ENCODE measurements at places on chromosomes 12 and 14.
A peak's percentile ranks its signal among the peaks of the same experiment; 100 is the strongest.

- DNase-seq = no peak
Observed at GRCh38 chr12:115882936-115883335, 394.6 kb downstream of the MED13L start.

DNA sequence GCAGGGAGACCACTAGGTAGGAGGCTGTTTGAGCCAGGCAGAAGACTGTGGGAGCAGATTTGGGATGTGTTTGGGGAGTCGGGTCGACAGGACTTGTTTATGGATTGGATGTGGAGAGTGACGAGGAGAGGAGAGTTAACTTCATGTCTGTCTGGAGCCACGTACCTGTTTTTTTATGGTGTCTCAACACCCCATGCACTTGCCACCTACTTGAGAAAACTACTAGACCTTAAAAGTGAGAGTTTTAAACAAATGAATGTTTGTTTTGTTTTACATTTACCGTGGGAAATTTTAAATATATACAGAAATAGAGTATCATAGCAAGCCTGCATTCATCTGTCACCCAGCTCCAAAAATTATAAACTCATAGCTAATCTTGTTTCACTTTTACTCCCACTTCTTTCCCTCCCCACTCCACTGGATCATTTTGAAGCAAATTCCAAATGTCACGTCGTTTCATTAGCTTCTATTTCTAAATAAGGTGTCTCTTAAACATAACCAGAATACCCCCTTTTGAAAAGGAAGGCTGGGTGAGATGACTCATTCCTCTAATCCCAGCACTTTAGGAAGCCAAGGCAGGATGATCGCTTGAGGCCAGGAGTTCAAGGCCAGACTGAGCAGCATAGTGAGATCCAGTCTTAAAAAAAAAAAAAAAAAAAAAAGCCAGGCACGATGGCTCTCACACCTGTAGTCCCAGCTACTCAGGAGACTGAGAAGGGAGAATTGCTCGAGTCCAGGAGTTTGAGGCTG is 136.2 kb downstream of the ANO6 start:
- no peak for DNase-seq

- DNase-seq = no peak
Observed at GRCh38 chr12:95996034-95996658, at the start of gene HAL. Gene HAL, minus strand, starts transcription at chr12:95996344. Its CDS starts 434 bp downstream, at chr12:95995910.

DNA sequence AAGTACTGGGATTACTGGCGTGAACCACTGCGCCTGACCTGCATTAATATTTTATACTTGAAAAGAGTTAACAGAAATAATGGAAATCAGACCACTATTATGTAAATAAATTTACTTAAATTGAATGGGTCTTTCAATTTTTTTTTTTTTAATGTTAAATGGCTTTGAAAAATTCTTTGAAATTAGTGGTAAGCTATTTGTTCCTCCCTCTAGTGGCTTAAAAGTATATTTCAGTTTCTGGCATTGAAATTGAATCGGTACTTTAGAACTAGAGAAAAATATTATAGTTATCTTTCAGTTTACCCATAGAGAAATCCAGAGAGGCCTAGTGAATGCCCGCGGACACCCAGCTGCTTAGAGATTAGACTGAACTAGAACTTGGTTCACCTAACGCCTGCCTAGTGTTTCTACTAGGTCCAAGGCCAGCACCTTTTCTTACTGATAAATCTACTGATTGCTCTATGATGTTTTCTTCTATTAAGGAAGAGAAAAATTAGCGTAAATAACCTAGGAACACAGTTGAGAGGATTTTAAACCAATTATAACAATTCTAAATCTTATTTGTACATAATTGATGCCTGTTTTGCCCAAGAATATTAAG is 106.5 kb downstream of the EML1 start:
- DNase-seq = no peak

DNA sequence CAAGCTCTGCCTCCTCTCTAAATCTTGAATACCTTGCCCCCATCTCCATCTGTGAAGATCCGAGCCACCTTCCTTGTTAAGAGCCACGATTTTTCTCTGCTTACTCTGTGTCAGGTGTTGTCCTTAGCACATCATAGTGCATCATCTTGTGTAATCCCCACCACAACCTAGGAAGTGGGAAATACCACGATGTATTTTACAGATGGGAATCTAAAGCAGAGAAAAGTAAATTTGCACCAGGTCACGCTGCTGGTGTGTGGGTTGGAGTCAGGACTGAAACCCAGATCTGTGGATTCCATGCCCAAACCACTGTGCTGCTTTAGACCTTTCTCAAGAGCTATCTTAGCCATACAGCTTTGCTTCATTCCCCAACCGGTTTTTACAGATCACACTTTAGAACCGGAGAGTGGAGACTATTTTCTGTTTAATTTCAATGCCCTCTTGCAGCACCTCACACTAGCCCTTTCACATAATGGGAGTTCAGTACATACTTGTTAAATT is 94.6 kb downstream of the PPM1A start:
- DNase-seq = no peak

DNA sequence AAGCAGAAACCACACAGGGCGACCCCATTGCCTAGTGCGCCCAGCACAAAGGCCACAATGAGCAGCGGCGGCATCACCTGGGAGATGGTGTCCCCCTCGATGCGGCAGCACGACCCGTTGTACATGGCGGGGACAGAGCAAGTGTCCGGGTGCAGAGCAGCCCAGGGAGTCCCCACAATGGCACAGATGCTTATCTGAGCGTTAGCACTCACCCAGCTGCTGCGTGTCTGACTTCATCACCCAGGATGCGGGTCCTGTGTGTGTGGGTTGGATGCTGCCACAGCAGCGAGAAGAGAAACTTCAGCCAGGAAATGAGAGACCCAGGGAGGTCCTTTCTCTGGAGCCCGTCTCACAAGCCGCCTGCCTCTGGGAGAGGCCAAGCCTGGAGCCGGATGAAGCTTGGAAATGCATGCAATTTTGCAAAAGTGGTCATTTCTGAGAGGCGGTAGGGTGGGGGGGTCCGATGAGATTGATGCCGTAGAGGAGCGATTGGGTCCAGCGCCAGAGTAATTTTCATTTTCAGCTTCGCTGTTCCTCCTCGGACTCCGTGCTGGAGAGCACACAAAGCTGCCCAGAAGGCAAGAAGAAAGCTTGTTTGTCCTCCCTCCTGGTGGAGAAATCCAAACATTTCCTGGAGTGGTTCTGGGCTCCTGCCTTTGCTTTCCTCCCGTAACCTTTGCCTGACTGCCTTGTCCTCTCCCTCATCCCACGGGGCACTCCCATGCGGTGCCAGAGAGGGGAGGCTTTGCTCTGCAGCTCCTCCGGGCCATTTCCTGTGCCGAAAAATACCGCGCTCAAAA is at the start of gene HCAR1:
HCAR1 (minus strand) TSS at position 630 of the 800 bp plus-strand sequence; CDS start at position 125, 505 bp downstream.
- DNase-seq = peak; percentile 34

DNA sequence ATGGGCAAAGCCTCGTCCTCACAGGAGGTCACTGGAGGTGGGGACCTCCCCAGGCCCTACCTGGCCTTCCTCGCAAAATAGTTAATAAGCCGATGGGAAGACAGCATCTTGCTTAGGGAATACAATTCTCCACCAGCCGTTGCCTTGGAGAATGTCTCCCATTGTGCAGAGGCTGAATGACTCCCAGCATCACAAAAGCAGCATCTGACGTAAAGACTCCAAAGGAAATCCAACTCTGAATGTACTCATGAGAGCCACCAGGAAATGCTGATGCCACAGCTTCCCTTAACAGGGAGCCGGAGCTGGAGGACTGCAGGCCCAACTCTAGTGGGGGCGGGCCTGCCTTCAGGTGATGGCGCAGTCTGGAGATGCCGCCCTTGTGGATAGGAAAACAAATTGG is 15.5 kb downstream of the CCDC63 start:
- DNase-seq = no peak

- no peak for DNase-seq
Observed at GRCh38 chr14:33675415-33676130, 275.3 kb downstream of the EGLN3 start.

DNA sequence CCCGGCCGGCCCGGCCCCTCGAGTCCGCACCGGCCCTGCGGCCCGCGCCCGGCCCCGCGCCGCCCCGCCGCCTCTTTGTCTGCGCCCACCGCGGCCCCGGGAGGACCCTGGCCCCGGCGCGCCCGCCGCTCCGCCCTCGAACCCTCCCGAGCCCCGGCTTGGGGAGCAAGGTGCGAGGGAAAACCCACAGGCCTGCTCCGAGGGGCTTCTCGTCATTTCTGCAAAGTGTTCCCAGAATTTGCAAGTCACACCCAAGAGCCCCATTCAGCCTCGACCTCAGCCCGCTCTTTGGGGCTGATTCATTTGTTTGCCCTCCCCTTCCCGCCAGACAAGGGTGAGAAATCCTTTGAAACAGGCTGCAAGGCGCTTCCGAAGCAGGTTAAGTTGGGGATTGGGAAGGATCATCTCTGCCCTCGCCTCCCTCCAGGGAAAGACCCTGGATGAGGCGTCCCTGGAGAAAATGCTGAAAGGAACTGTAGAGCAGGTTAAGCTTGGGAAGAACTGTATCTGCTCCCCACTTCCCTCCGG is 325 bp upstream of the CLIP1 start:
- DNase-seq = peak; percentile 27

- DNase-seq = no peak
Observed at GRCh38 chr12:25573346-25573745, 20.3 kb upstream of the LMNTD1 start.

GRCh38 chr12:94126067-94126466 is 22.3 kb upstream of the PLXNC1 start:
- no peak for DNase-seq

GRCh38 chr14:23377573-23378563 is 1.0 kb downstream of the CMTM5 start:
- DNase-seq = no peak

DNA sequence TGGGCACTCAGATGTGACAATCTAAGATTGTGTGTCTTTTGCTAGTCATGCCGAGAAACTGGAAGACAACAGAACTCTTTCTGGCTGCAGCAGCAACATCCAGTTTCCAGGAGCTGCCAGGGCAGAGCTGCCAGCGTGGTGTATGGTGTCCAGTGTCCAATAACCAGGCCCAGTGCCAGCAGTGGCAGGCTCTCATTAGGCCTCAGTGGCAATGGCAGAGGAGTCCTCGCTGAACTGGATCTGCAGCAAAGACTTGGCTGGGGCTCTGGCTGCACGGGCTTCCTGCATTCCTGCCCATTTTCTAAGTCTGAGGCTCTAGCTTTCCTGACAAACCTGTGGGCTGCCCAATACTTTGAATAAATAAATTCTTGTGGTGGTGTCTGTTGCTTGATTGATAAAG is 26.2 kb upstream of the PPM1A start:
- DNase-seq = no peak

DNA sequence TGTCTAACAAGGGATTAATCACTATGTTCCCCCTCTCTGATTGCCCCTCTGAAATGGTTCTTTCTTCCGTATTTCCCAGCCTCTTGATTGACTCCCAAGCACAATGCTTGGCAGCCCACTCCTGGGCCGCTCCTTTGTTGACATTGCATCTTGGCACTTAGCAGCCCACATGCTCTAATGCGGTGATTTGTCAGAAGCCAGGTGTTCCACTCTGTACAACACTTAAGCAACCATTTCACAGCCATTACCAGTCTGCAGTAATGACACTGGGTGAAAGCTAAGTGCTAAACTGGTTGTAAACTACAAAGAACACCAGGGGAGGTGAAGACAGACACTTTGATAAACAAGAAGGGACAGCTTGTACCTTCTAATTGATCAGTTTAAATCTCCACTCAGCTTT is 353.5 kb downstream of the TMEM132D start:
- no peak for DNase-seq

GRCh38 chr14:104142136-104142945 is 4.0 kb downstream of the KIF26A start:
- DNase-seq = no peak

DNA sequence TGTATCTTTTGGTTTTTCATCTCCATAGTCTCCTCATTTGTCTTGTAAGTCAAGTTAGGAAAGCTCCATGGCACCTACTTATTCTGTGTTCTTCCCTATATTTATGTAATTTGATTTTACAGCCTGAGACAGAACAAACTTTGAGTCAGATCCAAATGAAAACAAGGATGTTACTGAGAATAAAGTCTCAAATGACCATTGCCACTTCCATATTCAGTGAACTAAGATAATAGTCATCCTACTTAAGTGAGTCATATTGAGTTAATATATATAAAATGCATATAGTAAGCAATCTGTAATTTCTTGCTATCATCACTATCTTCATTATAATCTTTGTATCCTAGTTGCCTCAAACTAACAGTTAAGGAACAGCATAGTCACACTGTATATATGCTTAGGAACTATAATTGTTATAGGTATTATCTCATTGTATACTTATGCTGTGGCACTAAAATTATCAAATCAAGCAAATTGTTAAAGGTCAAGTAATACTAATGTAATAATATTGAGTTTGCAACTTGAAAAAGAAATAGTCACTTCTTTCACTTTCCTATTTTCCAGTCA is 30.8 kb downstream of the TMTC3 start:
- no peak for DNase-seq

DNA sequence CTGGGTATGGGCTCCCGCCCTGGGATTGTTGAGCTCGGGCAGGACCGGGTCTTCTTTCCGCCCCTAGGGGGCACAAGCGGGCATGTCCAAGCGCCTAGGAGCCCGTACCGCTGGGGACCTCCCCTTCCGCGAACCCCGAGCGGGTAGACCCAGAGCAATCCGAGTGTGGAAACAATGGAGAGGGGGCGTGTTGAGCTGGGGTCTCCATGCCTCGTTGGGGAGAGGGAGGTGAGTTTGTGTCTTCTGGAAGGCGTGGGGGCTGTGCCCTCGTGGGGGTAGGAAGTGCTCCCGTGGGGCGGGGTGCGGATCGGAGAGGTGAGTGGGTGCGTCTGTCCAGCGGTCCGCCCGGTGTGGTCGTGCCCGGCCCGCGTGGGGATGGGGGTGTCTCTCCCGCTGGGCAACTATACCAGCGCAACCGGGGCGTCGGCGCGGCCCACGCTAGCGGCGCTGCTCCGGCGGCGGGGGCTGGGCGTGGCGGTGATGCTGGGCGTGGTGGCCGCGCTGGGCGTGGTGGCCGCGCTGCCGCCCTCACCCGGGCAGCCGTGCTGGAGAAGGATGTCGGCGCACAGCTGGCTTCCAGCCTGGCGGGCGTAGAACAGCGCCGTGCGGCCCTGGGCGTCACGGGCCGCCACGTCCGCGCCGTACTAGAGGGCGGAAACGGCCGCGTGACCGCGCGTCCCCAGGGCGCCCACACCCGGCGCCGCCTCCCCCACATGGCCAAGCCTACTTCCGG is 12.2 kb downstream of the AGAP2 start:
- no peak for DNase-seq

DNA sequence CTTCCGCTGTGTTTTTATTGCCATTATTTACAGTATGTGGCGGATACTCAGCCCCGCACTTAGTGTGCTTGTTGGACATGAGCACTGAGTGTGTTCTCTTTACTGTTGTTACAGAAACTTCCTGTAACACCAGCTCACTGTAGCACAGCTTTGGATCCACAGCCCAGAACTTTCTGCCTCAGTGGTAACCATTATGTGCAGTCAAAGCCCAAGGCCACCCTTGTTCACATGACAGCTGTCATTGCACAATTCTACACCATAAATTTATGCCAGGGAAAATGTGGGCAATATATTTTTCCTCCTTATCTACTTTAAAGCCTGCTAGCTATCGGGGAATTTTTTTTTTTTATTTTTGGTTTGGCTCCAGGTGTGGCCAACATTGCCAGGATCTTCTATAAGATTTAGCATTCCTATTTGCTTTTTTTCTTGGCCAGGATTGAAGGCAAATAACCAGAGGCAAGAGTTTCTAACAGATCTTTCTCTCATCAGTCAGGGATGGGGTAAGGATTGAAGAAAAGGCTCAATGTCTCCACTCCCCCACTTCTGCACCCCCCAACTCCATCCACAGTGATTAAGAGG is 176.0 kb upstream of the PELI2 start:
- DNase-seq = no peak

GRCh38 chr12:57781801-57782200 is 786 bp upstream of the TSFM start:
- DNase-seq = no peak

GRCh38 chr14:56394826-56395530 is 184.6 kb upstream of the TMEM260 start:
- no peak for DNase-seq

- DNase-seq = no peak
Observed at GRCh38 chr12:108833355-108833733, 24.0 kb downstream of the SSH1 start.
